NCI-H1105 treated with DMSO at 0.1 percent for 48 hours (cell line): ENCODE measurements at places on chromosomes 3 and 15.

DNA sequence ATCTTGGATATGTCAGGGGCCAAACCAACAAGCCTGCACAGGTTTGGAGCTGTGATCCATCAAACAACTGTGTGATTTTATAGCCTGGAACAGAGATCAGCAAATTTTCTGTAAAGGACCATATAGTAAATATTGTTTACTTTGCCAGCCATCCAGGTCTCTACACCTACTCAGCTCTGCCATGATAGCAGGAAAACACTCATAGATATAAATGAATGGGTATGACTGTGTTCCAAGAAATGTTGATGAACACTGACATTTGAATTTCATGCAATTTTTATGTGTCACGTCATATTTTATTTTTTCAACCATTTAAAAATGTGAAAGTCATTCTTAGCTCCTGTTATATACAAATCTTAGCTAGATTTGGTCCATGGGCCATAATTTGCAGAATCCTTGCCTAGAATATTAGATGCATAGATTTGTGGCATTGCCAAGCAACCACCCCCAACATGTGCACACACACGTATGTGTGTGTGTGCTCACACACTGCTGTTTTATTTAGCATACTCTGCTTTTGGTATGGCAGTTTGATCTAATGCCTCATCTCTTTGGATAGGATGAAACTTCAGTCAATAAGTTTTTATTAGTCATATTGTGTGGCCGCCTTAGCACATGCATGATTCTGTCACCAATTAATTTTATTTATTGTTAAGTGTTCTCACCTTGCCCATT, 6.4 kb downstream of the ATXN7 start:
- DNase-seq: no peak

- DNase-seq: no peak
Observed at GRCh38 chr3:97975466-97975865, 3.2 kb upstream of the RIOX2 start.

- DNase-seq: no peak
Observed at GRCh38 chr3:11699083-11699427, 55.3 kb upstream of the VGLL4 start.

DNA sequence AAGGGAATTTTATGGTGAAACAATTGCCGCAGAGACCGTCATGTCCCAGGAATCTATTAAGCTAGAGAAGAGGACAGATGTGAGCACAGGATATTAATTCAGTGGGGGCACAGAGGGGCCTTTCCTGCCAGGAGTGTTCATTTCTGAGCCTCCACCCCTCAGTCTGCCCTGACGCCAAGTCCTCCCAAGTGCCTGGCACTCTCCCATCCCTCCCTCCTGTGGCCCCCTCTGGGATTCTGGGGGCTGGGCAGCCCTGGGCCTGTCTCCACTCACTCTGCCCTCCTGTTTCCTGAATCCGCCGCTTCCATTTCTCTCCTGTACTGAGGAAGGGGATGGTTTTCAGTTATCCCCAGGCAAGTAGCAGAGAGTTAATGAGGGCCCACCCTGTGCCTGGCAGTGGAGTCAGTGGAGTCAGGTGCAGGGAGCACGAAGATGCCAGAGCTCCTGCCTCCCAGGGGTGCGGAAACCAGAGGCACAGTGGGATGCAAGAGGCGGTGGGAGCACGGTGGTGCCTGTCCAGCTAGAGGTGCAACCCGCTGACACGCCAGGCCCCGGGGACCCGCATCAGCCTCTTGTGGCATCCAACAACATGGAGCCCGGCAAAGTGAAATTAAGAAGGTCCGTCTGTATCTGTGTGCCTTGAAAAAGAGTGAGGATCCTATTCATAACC, 212.5 kb downstream of the XXYLT1 start:
- no peak for DNase-seq

DNA sequence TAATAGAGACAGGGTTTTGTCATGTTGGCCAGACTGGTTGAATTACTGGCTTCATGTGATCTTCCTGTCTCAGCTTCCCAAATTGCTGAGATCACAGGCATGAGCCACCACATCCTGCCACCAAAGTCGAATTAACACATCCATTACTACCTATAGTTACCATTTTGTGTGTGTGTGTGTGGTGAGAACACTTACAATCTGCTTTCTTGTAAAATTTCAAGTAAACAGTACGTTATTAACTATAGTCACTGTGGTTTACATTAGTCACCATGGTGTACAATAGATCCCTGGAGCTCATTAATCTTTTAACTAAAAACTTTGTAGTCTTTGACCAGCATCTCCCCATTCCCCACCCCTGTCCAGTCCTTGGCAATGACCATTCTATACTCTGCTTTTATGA, 270.0 kb downstream of the NAALADL2 start:
- no peak for DNase-seq

DNA sequence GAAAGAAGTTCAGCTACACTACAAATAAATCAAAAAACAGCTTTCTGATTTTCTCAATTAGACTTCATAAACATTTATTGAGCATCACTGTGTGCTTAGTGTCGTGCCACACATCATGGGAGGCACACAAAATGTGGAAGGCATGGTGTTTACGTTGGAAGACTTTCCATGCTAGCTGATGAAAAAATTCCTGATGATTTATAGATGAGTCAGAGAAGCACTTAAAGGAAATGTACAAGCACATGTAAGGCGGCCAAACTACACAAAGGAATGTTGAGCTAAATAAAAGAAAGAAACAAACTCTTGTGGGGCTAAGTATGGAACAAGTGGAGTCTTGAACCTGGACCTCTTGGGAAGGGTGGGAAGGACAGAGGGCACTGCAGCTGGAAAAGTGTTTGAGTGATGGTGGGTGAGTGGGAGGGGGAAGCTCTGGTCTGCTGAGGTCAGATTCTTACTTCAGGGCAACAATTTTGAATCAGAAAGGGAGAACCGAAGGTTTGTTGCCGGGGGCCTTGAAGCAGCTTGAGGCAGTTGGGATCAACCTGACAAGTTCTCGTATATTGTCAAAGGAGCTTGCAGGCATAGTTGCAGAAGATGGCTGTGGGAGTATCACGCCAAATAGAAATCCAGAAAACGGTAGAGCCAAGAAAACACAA, 66.9 kb downstream of the FOXB1 start:
- no peak for DNase-seq

- DNase-seq: no peak
Observed at GRCh38 chr3:38707730-38708129, 58.2 kb upstream of the SCN5A start.
